ENCODE measurements at places on chromosomes 11 and 22.
A peak's percentile ranks its signal among the peaks of the same experiment; 100 is the strongest.

DNA sequence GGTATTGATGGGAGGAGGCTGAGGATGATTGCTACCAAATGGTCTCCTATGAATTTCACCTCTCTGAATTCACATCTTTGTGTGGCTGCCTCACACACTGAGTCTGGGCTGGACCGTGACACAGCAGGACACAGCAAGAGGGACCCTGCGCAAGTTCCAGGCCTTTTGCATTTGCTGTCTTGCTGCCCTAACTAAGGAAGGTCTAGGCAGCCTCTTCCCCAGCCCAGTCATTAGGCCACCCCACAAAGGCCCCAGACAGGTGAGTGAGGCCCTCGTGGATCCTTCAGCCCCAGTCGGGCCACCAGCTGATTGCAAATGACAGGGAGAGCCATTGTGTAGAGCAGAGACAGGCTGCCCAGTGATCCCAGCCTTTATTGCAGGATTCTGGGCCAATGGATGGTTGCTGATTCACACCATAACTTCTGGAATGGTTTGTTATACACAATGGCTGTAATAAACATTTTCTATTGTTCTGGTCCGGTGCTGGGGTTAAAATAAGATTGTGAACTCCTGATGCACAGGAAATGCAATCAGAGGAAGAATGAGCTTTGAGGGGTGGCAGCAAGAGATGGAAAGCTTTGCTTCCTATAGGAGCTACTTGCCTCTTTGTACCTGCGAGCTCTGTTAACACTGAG lies 28.5 kb upstream of the CSNK2A3 start:
- no peak for DNase-seq

DNA sequence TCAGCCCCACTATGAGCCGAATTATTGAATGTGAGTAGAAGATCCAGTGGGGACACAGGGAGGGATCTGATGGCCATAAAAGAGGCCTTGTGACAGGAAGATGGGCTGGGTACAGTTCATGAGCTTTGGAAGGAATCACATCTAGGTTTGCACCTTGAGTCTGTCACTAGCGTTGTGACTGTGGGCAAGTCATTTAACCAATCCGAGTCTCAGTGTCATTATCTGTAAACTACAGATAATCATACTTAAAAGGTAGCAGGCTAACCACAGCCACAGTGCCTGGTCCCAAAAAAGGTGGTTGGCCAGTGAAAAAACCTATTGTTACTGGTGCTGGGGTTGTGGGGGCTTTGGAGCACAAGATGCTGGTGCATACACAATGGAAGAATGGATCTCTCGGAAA lies 3.8 kb downstream of the HEPN1 start:
- DNase-seq, result no peak

GRCh38 chr22:43142880-43143562 lies at the start of gene MCAT:
Gene MCAT (minus strand): TSS chr22:43143398. CDS start chr22:43143348, 50 bp downstream.
- no peak for DNase-seq

GRCh38 chr11:119512369-119512768 lies 89.4 kb upstream of the THY1 start:
- no peak for DNase-seq

- DNase-seq, result no peak
These were observed 13.8 kb upstream of the MIAT start for GRCh38 chr22:26643418-26644100.

DNA sequence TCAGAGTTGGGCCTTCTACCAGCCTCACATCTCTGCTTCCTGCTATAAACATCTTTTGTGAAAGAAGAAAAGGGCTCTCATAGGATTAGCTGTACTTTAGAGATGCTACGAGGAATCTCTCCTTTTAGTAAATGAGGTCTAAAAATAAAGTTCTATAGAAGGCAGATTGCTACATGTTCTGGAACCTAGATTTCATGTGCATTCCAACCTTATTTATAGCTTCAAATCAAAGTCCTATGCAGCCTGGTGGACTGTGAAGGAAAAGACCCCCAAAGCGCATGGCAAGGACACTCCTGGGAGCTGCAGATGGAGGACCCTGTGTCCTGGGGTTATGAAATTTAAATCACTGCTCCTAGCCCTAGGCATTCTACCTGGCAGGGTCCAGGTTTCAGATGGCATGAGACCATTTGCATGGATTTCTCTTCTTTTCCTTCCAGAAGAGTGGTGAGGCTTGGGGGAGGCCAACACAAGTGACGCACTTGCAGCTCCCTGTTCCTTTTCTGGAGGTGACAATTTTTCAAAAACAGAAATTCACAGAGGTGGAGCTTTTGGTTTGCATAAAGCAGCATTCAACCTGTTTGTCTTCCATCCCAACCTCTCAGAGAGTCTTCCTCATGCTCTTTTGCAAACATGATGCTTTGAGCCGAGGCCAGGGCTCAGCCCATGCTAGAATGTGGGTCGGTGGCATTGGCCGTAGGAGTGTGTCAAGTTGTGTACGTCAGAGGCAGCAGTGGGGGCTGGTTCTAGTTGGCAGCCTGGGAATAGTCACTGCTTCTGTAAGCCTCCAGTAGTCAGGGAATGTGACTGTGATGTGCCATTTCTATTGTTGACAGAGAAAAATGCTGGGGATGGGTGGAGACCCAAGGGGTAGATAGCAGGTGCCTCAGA lies 6.3 kb downstream of the CRY2 start:
- DNase-seq, result no peak

- no peak for DNase-seq
These were observed 27.4 kb upstream of the MALAT1 start for GRCh38 chr11:65471447-65471891.

DNA sequence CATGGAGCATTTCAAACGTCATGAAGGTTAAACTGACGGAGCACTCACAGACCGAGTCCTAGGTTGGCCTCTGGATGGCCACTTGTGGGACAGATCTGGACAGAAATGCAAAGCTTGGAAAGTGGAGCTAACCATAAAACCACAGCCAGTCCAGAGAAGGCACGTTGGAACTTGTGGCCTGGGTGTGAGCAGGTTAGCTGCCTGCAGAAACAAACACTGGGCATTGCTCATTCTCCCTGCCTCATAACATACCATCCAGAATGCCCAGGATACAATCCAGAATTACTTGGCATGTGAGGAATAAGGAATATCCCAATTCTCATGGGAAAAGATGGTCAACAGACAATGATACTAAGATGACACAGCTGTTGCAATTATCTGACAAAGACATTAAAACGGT lies 1005.0 kb downstream of the TBC1D22A start:
- DNase-seq, result no peak

GRCh38 chr22:44879301-44879680 lies 126.9 kb downstream of the ARHGAP8 start:
- no peak for DNase-seq

- DNase-seq, result no peak
These were observed 173.3 kb downstream of the CADM1 start for GRCh38 chr11:115330684-115331482.

- DNase-seq, result no peak
These were observed 30.6 kb downstream of the KIRREL3 start for GRCh38 chr11:126969865-126970479.

DNA sequence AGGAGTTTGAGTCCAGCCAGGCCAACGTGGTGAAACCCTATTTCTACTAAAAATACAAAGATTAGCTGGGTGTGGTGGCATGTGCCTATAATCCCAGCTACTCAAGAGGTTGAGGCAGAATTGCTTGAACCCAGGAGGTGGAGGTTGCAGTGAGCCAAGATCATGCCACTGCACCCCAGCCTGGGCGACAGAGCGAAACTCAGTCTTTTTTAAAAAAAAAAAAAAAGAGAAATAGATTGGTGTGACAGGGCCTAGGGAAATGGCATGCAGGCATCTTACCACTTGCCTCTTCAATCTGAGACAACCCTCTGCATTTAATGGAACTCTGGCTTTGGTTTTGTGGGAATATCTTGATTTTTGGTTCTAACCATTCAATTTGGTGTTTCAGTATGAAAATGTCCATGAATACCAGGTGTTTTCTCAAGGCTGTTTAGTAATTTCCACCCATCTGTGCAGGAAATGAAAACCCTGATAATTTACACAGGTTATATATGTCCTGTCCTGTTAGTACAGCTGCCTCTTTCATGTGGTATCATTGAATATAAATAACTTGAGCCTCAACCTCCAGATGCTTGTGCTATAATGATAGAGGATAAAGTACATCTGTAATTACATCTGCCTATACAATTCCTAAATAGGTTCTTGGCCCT lies 8.4 kb downstream of the XBP1 start:
- no peak for DNase-seq

DNA sequence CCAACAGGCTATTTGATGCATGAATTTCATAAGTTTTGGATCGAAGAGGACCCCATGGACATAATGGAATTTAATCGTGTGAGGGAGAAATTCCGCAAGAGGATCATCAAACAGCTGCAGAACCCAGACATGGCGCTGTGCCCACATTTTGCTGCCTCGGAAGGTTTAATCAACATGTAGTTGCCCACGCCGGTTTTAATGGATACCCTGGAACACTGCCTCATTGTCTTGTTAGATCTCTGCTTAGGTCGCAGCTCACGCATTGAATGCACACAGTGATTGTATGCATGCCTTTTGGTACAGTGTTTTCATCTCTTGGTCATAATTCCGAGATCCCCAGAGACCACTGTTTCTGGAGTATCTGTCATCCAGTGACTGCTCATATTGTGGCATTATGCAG lies 46.8 kb downstream of the SLN start:
- no peak for DNase-seq

DNA sequence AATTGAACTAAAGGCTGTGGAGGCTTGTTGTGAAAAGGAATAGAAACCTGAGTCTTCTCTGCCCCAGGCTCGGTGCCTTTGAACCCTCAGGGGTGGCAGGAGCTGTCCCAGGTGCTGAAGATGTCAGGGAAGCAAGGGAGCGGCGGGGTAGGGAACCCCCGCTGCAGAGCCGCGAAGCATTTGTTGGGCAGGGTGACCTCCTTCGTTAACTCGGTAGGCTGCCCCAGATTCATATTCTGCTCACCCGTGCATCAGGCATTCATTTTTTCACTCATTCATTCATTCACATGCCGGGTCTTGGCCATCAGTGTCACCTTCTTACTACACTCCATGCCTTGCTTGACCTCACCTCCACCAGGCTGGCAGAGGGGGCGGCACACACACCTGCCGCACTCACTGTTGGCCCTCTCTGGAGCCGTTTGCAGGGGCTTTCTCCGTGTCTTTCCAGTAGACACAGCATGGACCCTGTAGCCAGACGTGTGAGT lies 618.9 kb downstream of the BRD1 start:
- DNase-seq, result no peak

- DNase-seq, result peak; percentile 60
These were observed 80.1 kb downstream of the EMSY start for GRCh38 chr11:76524919-76525318.

- DNase-seq, result no peak
These were observed 28.1 kb upstream of the MUC5AC start for GRCh38 chr11:1129611-1130160.

All from GM04503 (cell line).